ENCODE measurements at places on chromosomes 5 and 9.

- DNase-seq = no peak
Observed at GRCh38 chr5:104643320-104643719, 1080.7 kb upstream of the NUDT12 start.

- DNase-seq = no peak
Observed at GRCh38 chr5:175597718-175598117, 60.2 kb upstream of the HRH2 start.

DNA sequence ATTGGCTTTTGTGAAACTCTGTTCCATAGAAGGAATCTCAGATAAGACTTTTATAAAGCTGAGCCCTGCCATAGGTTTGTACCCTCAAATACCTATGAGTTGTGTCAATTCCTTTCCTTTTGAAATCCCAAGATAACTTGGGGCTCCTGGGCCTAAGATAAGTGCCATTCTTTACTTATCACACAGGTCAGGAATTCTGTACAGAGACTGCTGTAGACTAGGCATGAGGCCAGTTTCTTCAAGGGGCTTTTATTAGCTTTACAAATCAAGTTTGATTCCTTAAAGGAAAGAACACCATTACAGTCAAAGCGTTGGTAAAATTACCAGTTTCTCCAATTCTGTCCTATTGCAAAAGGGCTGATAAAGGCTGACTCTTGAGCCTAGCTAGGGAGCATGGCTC is 39.2 kb downstream of the SHC3 start:
- no peak for DNase-seq

- no peak for DNase-seq
Observed at GRCh38 chr5:77744116-77744515, 32.0 kb downstream of the TBCA start.

DNA sequence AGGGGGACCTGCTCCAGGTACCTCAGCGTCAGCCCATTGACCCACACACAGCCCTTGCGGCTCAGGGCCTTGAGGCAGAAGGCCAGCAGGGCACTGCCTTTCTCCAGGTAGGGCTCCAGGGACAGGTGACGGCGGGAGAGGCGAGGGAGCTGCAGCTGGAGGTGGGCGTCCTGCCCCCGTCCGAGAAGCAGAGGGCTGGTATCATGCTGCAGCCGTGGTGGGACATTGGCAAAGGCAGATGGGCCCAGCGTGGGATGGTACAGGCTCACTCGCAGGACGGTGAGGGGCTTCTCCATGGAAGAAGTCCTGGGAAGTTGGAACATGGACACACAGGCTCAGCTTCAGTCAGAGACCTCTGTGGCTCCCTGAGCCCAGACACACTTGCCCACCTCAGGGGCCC is 2.5 kb upstream of the DCANP1 start:
- no peak for DNase-seq

GRCh38 chr9:112091810-112092209 is 83.3 kb downstream of the SUSD1 start:
- DNase-seq = no peak

DNA sequence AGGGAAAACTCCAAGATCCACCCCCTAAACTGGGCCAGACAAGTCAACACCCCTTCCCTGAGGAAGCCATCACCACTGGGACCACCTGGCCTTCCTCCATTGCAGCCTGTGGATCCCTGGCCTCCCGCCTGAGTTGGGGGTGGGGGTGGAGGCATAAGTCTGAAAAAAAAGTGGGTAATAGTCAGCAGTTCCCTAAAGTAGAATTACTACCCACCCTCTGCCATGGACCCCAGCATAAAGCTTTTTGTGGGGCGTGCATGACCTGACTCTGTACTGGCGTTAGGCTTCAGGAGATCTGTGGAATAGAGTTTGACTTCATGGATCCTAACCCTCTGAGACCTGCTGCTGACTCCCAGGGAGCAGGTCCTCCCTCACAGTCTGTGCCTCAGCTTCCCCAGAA is 2.0 kb upstream of the CXXC5 start:
- DNase-seq = no peak

DNA sequence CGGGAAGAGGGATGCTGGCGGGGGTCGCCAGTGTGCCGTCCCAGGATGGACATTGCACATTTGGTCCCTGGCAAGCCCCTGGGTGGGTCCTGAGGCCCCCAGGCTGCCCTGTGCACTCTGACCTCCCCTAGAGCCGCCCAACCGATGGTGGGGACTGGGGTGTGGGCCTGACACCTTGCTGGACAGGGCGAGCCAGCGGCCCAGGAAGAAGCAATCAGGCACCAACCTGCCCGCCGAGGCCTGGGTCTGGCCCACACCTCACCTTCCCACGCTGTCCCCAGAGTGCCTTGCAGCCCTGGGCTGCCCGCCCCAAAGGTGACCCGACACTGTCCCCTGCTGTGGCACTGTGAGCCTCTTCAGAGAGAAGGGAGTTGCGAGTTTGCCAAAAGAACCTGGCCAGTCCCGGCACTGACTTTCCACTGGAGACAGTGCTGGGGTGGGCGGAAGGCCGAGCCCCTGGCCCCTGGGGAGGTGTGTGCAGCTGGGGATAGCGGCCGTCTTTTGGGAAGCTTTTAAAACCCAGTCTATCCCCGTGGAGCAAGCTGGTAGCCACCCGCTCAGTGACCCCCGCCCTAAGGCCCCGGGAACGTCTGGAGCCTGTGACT is 12.0 kb upstream of the NRARP start:
- DNase-seq = no peak

DNA sequence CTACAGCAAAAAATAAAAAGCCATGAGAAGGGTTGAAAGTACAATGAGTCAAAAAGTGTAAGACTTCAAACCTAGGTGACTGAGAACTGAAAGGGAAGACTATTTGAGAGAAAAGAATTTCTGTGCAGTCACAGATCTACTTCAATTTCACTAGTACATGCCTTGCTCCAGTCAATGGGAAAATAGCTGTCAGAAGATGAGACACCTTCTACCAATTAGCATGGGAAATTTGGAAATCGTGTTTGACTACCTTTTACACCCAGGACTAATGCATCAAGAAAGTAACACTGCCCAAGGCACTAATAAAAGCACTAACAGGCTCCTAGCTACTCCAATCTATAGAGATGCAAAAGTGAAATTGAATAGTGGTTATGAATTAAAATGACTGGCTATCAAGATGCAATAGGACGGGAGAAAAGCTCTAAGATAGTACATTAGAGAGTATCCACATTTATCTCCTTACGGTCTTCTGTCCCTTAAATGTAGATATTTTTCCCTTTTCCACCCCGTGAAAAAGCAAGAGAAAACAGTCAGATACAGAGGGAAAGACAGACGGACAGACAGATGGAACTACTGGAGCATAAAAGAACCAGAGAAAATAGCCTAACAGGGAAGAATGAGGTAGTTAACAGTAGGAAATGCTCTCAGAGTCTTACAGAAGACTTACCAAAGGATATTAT is 15.2 kb downstream of the ERP44 start:
- no peak for DNase-seq
